Calu3 (cell line): ENCODE measurements at places on chromosomes 1 and 21. TPM values are rescaled to one million over a fixed set of nuclear protein-coding genes. Genes with fewer than 3 reads are reported as not detected.

Gene PODN
- total RNA-seq, result not detected in 2 replicates

Gene ZNF648
- total RNA-seq, result 0.17 TPM in 1 of 2 replicates, not detected in the other

Gene COL11A1
- total RNA-seq, result not detected in 2 replicates

Gene OR2AK2
- not detected in 2 replicates for total RNA-seq

DNA sequence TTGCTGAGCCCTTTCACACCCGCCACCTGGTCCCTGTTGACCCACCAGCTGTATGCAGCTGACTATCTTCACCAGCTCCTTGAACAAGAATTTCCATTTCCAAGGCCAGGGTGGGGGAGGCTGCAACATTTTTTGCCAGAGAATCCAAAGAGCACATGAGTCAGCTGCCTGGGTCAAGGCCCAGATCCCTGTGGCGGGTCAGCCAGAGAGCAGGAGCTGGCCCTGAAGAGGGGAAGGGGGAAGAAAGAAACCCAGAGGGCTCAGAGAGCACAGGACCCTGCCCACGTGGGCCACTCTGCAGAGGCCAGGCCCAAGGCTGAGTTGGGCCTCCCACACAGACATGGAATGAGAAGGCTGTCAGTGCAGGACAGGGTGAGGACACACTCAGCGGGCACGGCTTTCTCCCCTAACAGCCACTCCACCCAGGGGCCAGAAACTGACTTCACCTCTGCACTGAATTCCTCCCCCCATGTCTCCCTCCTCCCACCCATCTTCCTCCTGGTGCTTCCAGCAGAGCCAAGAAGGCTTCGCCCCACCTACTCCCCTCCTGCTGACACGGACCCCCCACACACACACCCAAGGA, 28.9 kb downstream of the S100A6 start:
- H3K4me1 ChIP-seq, result peaks cover 52% of the 10 kb centered on the region
- H3K36me3 ChIP-seq, result peaks cover 12% of the 10 kb centered on the region
- no peak overlapping the region for H3K4me3 ChIP-seq
- no peak overlapping the region for H3K27ac ChIP-seq
- peak; percentile 47 for DNase-seq
- no peaks in the 10 kb centered on the region for H3K27me3 ChIP-seq

- H3K27me3 ChIP-seq, result no peaks in the 10 kb centered on the region
- no peak overlapping the region for H3K4me3 ChIP-seq
- H3K27ac ChIP-seq, result no peak overlapping the region
- no peaks in the 10 kb centered on the region for H3K36me3 ChIP-seq
- no peak for DNase-seq
Observed at GRCh38 chr21:35641271-35642016, 418.9 kb downstream of the SETD4 start.

GRCh38 chr1:223711173-223711572, 1.2 kb upstream of the CAPN2 start:
- H3K27ac ChIP-seq, result no peak overlapping the region
- peaks cover 71% of the 10 kb centered on the region for H3K4me1 ChIP-seq
- peaks cover 55% of the 10 kb centered on the region for H3K36me3 ChIP-seq

DNA sequence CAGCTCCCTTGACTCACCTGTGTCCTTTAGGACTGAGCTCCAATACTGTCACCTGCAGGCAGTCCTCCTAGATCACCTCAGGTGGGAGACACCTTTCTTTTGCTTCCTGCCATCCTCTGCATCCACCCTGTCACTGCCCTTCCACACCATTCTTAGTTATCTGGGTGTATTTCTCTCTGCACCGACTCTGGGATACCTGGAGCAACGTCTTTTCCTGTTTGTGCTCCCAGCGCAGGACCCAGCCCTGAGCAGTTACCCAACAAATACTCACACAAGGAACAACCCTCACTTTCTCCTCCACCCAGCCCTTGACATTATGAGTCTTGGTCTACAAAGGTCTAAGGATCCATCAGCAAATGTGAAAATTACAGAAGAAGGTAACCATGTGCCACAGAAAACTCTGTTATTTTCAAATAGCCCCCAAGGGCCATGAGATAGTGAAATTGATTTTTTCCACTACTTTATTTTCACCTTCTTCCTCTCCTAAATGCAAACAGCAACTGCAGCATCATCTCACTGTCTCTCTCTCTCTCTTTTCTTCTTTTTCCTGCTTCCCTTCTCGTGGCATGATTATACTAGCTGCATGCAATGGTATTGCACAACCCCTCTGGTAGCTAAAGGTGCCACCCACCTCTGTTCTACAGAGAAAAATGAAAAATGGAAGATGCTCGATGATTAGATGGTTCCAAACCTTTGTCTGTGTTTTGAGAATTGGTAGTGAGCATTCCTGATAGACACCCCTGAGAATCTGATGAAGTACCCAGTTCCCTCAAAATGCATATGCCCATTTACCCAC, 89.0 kb downstream of the MIS18A start:
- H3K36me3 ChIP-seq, result no peaks in the 10 kb centered on the region
- H3K27me3 ChIP-seq, result peaks cover 84% of the 10 kb centered on the region
- H3K4me3 ChIP-seq, result no peak overlapping the region
- no peak overlapping the region for H3K27ac ChIP-seq

GRCh38 chr1:156236164-156236563, 5.8 kb upstream of the BGLAP start:
- no peak for DNase-seq
- no peak overlapping the region for H3K27ac ChIP-seq
- no peaks in the 10 kb centered on the region for H3K27me3 ChIP-seq
- H3K4me1 ChIP-seq, result no peaks in the 10 kb centered on the region
- H3K4me3 ChIP-seq, result no peak overlapping the region

DNA sequence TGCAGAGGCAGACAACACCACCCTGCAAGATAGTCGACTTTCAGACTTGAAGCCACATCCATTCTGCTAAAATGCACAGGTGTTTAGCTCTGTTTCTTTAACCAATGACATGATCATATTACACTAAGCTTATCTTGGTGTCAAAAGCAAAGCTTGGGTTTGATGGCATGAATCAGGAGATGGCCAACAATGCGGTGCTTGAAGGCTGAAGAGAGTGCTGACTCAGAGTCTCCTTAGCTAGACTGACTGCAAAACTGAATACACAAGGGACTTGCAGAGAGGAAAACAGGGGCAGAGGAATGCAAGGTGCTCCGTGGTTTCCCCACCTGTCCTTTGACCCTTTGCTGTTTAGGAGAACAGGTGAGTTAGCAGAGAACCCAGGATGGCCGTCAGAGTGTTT, 262.6 kb downstream of the SIPA1L2 start:
- no peak overlapping the region for H3K4me3 ChIP-seq
- H3K4me1 ChIP-seq, result no peaks in the 10 kb centered on the region
- no peaks in the 10 kb centered on the region for H3K36me3 ChIP-seq
- DNase-seq, result no peak

- H3K4me1 ChIP-seq, result peaks cover 9% of the 10 kb centered on the region
- H3K27ac ChIP-seq, result no peak overlapping the region
- no peak overlapping the region for H3K4me3 ChIP-seq
- H3K27me3 ChIP-seq, result no peaks in the 10 kb centered on the region
Observed at GRCh38 chr1:174114788-174115448, 44.4 kb upstream of the RABGAP1L start.

DNA sequence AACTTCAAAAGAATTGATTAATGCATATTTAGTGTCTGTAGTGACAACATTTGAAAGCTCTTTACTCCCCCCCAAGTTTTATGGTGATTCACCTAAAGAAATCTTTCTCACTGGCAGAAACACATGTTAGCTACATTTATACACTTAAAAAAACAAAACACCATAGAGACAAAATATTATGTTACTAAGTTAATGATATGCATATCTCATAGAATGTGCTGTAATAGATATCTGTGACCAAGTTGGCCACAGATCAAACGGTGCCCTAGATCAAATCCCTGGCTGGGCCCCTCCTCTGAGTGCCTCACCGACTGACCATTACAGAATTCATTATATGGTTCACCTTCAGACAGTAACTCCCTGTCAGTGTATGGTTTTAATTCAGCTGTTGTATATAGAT, 322.1 kb upstream of the LYPLAL1 start:
- no peaks in the 10 kb centered on the region for H3K36me3 ChIP-seq
- peaks cover 14% of the 10 kb centered on the region for H3K4me1 ChIP-seq
- no peaks in the 10 kb centered on the region for H3K27me3 ChIP-seq
- H3K27ac ChIP-seq, result no peak overlapping the region

- no peaks in the 10 kb centered on the region for H3K27me3 ChIP-seq
- H3K27ac ChIP-seq, result no peak within 1 kb of the TSS
- DNase-seq, result peak; percentile 74
- H3K4me3 ChIP-seq, result peak within 1 kb of the TSS; percentile 73
Observed at GRCh38 chr1:27959792-27960603, at the start of gene XKR8. XKR8 (plus strand) TSS chr1:27959973; CDS start chr1:27960070, 97 bp downstream.

DNA sequence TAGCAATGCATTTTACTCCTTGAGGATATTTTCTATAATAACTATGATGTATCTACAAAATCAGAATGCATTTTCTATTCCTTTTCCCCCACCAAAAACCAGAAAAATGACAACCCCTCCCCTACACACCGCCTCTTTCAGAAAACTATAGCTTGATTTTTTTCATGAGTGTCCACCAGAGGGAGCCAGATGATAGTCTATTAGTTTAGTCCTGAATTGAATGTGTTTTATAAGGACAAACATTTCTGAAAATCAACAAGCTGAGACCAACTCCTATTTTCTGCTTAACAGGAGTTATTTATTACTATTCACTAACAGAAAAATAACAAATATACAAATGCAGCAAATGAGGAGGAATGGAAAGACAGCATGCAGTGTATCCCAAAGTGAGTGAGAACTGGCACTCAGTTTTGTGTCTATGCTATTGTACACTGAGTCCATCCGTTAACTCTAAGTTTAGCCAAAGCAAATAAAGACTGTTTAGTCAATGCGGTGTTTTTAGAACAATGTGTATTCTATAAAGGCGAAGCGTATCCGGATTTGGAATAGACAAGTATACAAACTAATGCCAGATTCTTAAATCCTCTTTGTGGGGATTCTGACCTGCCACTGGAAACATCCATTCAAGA, 182.6 kb downstream of the VAV3 start:
- H3K4me1 ChIP-seq, result peaks cover 1% of the 10 kb centered on the region
- peaks cover 11% of the 10 kb centered on the region for H3K27me3 ChIP-seq
- peak; percentile 38 for DNase-seq
- H3K36me3 ChIP-seq, result no peaks in the 10 kb centered on the region

DNA sequence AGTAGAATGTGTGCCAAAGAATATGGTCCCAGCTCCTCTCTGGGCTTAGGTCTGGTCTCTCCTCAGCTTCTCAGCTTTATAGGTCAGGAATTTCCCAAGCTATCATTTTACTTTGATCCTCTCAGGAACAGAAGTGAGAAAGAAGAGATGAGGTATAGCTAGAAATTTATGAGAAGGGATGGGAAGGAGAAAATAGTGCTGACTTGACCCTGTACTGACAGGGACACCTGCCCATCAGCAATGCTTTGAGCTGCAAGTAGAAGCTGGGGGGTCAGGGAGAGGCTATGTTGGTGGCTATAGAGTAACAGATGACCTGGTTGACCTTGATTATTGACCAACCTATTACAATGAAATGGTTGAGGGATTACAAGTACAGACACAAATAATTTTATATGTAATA, 75.0 kb downstream of the XCL2 start:
- no peak for DNase-seq
- peaks cover 69% of the 10 kb centered on the region for H3K4me1 ChIP-seq
- H3K4me3 ChIP-seq, result no peak overlapping the region
- H3K27ac ChIP-seq, result no peak overlapping the region
- H3K27me3 ChIP-seq, result no peaks in the 10 kb centered on the region
